ENCODE measurements at places on chromosomes 7 and 10.
A peak's percentile ranks its signal among the peaks of the same experiment; 100 is the strongest.

DNA sequence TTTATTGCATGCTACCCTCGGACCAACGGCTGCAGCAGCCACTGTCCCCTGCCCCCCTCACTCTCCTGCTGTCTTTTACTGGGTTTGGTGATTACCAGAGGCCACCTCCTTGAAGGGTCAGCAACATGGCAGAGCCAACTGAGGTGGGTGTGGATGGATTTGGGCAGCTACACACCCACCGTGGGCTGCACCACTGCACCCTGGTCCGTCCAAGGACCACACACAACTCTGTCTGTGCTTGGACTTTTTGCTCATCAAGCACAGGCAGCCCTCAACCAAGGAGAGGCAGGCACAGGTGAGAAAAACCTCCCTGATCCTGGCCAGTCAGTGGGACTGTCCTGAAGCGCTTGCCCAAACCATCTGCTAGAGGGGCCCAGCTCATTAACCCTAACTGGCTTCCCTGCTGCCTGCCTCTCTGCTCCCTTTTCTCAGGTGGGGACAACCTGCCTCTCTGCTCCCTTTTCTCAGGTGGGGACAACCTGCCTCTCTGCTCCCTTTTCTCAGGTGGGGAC is 239.5 kb upstream of the PITRM1 start:
- DNase-seq, result no peak

DNA sequence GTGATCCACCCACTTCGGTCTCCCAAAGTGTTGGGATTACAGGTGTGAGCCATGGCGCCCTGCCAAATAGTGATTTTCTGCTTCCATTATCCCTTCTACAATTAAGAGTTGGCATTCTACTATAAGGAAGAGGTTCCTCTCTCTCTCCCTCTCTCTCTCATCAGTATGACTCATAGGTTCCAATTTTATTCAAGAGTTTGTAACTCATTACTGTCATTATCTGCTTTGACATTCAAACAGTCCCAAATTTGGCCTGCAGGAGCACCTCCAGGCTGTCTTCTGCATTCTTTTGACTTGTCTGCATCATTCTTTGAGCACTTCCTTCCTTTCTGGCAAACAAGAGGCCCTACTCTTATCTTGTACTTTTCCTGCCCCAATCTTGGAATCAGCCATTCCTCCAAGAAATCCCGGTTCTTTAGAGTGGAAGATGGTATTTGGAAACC is 33.2 kb upstream of the CALU start:
- peak; percentile 50 for DNase-seq

DNA sequence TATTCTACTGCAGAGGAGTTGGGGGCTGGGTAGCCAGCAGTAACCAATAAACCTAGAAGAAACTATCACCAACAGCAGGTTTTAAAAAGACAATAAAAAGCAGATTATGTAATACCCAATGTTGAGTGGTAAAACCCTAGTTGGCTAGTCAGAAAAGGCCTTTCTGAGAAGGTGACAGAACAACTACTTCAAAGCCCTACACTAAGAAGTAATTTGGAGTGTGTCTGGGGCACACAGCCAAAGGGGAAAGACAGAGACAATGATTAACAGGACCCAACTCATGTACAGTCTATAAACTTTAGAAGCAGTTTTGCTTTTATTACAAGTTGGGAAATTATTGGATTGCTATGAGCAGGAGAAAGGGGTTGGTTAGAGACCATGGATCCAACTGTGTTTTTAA is 77.2 kb upstream of the TMEM106B start:
- no peak for DNase-seq

DNA sequence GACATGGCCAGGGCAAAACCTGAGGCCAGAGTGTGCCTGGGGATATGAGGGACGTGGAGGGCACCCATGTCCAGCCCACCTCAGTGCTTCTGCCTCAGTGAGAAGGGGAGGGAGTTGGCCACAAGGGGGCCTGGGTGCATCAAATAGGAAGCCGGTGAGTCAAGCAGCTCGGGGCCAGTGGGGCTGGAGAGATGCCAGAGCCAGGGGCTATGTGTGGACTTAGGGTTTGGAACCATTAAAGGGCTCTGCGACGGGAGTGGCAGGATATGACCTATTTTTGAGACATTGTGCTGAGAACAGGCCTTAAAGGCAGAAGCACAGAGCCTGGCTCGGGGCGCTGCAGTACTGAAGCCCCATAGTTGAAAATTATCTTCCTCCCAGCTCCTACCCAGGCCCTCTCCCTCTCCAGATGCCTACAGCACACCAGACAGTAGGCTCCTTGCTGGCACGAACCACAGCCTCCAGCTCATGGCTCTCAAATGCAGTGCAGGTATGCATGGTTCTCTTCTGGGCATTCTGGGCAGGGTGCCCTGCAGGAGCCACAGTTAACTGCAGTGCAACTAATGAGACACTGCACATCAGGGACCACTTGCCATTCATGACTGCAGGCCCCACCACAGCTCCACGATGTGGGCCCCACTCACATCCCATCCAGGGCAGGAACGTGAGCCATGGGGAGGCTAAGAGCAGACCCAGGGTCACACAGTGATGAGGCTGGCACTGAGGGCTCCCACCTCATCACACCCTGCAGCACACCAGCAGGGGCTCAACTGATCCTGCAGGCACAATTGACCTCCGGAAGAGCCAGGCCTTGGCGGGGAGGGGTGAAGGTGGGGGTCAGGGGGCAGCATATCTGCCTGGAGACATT is 7.2 kb upstream of the PGAM2 start:
- DNase-seq, result peak; percentile 57

DNA sequence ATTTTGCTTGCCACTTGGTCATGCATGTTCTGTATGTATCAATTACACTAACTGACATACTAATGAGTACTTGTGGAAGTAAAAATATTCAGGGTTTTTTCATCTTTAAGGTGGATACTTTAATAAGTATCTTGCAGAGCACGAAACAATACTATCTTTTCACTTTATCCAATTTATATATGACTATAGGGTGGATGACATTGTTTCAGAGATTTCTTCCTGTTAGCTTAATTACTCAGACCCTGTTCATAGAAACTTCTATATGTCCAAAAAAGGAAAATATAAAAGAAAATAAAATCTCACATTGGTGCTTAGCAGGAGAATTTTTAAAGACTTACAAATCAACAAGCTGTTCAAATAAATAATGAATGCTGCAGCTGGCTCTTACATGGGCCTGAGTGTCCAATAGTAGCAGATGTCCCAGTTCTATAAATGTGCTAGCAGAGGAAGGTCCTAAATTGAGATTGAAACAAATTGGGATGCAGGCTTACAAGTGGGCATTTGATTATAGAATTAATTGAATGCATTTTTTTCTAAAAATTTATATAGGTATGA is 91.5 kb upstream of the THSD7A start:
- no peak for DNase-seq

DNA sequence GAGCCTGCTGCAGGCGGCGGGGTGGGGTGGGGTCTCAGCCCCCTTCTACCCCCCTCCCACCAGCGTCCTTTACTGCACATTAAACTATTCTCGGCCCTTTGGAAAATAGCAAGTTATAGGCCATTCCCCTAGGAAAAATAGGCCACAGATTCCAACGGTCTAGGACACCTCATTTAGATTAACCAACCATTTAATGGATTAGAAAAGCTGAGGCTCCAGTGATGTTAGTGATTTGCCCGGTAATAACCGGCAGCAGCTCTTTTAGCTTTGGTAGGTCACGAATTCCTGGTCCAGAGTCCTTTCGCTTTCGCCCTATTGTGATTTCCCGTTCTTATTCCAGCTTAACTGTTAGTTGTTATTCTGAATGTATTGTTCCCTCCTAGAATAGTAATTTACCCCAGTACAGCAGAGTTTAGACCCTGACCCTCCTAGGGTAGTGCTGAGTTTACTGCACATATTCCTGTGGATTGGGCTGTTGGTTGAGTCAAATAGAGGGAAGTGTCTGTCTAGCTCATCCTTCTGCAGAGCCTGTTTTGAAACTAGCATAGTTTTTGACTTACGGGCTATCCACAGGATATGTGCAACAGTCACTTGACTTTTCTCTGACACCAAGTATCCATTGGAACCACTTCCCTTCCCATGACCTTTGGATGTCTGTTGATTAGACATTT is 754 bp downstream of the GSTO1 start:
- peak; percentile 79 for DNase-seq

GRCh38 chr7:116236020-116236630 is 25.8 kb downstream of the TES start:
- DNase-seq, result peak; percentile 21

GRCh38 chr10:8380833-8381496 is 326.5 kb downstream of the GATA3 start:
- no peak for DNase-seq

DNA sequence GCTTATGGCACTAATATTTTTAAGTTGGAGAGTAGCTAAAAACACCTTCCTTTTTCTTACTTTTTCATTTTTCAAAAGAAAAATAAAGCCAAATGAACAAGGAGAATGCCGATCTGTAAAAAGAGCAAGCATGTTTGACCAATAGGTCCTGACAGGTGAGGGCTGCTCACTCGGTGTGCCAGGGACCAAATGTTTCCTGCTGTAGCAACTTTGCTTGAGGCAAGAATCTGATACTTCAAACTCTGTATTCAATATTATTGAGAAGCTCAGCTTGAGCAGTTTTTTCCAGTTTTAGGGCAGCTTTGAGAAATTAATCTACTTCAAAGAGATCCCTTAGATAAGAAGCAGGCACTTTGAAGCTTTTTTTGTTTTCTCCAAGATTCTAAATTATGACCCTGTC is 298.1 kb downstream of the BICC1 start:
- DNase-seq, result no peak

- DNase-seq, result no peak
Observed at GRCh38 chr10:88827671-88828070, 24.0 kb downstream of the ANKRD22 start.

DNA sequence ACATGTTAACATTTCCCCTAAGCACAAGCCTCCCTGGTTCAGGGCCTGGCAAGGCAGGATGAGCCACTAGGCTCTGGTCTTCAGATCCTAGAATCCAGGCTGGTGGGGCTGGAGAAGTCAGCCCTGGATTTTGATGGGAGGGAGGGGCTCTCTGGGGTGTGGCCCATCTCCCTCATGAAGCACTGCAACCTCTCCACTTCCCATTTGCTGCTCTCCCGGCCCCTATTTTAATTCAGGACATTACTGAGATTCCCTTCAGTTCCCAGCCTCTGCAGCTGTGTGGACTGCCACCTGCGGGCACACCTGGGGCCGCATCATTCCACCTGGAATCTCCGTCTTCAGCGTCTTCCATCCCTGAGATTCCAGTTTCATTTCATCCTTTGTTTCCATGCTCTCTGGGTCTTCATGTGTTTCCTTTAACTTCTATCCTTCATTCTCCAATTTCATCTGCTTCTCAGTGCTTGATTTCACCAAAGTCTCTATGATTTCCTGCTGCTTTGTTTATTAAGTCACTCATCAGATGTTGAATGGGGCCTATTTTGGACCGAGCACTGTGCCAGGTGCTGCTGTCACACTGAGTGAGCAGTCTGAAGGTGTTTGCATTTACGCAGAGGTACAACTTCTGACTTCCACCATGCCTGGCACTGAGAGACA is 253.6 kb downstream of the WDR37 start:
- no peak for DNase-seq

GRCh38 chr10:25753776-25754175 is 180.3 kb upstream of the MYO3A start:
- DNase-seq, result peak; percentile 97

- peak; percentile 37 for DNase-seq
Observed at GRCh38 chr7:140489026-140489359, 9.7 kb upstream of the MKRN1 start.

GRCh38 chr7:132614428-132615318 is 38.4 kb upstream of the PLXNA4 start:
- peak; percentile 50 for DNase-seq

GRCh38 chr10:28878236-28878970 is 201.1 kb downstream of the BAMBI start:
- DNase-seq, result no peak

DNA sequence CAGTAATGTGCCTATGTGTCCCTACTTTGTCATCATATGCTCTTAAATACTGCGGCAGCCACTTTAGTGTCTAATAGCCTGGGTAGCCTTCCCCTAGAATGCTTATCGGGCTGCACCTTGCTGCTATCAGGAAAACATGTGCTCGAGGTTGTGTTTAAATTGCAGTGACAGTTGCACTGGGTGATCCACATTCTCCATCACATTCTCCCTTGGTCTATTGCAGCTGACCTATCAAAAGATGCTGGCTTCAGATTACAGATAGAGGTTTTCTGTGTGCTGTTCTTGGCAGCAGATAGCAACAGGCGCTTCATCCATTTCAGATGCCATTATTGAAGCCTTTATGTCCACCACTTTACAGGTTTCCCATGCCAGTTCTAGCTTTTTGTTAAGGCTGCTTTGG is 130.1 kb upstream of the MDFIC start:
- no peak for DNase-seq

GRCh38 chr10:130485236-130485957 is 349.2 kb downstream of the GLRX3 start:
- no peak for DNase-seq

- DNase-seq, result no peak
Observed at GRCh38 chr7:148507787-148508186, 82.8 kb upstream of the C7orf33 start.

- no peak for DNase-seq
Observed at GRCh38 chr10:129914960-129915359, 49.1 kb downstream of the EBF3 start.

DNA sequence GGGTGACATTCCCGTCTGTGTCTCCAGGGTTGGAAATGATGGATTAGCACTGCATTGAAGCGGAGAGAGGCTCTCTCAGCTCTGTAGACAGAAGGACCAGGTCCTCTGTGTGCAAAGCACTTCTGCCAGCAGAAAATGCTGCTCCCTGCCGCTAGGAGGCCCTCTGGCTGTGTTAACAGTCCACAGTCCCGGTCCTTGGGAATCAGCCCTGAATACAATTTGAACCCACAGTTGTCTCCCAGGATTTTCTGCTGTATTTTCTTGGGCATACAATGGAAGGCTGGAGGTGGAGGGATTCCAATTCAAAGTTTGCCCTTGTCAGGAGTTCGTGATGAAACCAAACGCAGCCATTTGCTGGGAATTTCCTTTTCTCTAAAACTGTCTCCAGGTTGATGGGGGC is 205.2 kb downstream of the GLRX3 start:
- no peak for DNase-seq

DNA sequence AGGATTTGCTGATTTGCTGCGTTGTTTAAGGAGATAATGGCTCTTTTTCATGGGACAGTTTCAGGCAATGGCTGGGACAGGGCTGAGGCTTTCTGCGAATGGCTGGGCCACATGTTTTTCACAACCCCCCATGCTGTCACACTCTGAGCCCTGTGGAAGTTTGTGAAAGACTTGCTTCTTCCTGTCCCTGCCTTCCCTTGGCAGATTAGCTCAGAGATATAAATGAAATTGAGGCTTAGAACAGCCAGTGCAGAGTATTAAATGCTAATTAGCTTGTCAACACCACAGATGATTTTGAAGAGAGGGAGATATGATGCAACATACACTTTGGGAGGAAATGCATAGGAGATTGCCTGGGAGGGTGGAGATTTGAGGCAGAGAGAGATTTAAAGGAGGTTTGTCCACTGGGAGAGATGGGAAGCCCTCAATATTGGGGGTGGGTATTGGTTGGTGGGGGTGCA is 232.0 kb downstream of the SH2D4B start:
- DNase-seq, result no peak

DNA sequence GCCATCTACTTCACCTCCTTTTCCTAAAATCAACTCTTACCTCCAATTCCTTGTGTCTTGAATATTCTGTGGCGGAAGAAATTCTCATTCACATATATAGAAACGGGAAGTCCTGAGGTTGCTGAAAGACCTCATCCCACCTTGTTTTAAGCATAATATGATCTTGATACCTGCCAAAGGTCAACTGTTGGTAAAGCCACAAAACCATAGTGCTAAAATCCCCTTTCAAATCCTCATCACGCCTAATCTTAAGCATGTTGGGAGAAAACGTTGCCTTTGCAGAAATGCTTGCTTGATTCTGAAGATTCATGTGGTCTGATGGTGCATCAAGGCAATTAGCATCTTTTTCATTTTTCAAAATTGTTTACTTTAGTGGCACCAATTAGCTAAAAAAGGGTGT is 8.5 kb downstream of the ANKRD22 start:
- DNase-seq, result no peak
